Ovary (tissue), 10 donors: ENCODE measurements at places on chromosomes 3 and 15.

- no peak for DNase-seq
These were observed 52.0 kb upstream of the RYK start for GRCh38 chr3:134302674-134303073.

GRCh38 chr3:2984831-2985220 lies 125.3 kb downstream of the IL5RA start:
- no peak for DNase-seq

DNA sequence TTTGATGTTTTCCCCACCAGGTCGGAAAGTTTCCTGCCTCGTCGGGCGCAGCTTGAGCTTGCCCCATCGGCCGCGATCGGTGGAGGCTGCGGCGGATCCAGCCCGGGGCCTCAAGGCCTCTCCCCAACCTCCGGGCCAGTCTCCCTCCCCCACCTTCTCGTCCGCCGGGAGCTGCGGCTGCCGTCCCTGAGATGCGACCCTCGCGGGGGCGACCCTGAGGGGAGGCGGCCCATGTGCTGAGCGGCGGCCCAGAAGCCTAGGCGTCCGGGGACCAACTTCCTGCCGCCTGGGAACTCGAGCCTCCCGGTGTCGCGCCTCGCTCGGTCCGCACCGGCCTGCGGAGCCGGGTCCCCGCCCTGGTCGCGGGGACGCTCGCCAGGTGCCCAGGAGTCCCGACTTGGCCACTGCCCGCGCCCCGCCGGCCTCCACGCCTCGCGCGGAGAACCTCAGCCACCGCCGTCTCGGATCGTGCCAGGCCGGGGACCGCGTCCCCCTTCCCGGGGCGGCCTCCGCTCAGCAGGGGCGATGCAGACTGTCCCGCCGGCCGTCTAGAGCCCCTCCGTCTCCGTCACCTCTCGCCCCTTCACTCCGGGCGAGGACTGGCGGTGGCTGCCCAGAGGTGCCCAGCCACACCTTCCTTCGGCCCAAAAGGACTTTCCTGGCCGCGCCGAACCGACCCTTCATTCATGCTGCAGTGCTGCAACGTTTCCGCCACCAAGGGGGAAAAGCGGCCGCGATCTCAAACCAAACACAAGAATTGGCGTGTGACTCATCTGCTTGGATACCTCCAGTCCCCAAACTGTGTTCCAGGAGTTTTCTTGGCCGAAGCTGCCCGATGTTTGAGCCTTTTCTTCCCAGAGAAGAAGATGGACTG lies 656 bp downstream of the SLMAP start:
- DNase-seq = peak; percentile 60

- DNase-seq = no peak
These were observed 61.0 kb downstream of the OTOL1 start for GRCh38 chr3:161557445-161558150.

DNA sequence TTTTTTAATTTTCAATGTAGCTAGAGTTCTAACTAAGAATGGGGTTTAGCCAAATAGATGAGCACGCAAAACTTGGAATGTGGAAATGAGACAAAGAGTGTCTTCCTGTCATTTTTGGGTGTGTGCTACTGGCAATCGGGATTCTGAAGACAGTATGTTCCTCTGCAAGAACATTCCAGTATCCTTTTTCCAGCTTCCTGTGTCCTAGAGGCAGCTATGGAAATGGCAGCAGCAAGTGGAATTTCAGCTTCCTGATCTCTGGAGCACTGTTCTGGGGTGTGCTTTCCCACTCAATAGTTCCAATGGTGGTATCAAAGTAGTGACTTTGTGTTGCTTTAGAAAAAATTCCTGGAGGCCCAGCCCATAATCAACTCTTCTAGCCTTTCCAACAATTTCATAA lies 642.9 kb upstream of the KCNMB2 start:
- no peak for DNase-seq

DNA sequence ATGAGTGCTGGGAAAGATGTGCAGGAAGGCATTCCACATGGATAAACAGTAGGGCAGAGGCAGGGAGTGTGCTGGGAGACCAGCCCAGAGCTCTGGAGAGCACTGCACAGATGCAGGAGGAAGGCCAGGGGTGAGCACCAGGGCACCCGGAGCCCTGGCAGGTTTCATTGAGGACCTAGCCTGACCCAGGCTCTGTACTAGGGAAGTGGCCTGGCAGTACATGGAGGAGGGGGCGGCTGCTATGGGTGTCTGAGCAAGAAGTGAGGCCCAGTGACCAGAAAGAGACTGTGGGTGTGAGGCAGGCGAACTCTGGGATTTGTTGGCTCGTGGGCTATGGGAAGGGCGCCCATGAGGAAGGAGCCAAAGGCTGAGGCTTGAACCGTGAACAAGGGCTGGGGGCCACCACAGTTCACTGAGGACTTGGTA lies 139.1 kb downstream of the DNAJB8 start:
- DNase-seq = no peak

DNA sequence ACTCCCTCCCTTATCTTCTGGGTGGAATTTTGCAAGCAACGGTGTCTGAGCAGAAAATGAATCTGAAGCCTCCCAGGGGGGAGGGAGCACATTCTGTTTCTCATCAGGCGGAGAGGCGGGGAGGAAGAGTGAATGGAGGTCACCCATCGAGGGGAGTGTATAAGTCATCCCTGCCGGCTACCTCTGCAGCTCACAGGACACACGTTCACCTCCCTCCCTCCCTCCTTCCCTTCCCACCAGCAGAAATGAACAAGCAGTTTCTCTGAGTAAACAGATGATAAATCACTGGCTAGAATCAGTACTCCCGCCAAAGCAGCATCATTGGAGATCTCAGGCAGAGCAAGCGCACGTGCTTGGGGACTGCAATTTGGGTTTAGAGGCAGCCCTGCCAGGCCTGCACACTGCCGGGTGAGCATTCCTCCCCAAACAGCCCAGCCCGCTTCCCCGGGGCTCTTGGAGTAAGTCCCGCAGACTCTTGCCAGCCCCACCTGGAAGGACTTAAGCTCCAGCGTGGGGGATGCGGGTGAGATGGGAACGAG lies 38.3 kb downstream of the CPN2 start:
- DNase-seq = peak; percentile 88

DNA sequence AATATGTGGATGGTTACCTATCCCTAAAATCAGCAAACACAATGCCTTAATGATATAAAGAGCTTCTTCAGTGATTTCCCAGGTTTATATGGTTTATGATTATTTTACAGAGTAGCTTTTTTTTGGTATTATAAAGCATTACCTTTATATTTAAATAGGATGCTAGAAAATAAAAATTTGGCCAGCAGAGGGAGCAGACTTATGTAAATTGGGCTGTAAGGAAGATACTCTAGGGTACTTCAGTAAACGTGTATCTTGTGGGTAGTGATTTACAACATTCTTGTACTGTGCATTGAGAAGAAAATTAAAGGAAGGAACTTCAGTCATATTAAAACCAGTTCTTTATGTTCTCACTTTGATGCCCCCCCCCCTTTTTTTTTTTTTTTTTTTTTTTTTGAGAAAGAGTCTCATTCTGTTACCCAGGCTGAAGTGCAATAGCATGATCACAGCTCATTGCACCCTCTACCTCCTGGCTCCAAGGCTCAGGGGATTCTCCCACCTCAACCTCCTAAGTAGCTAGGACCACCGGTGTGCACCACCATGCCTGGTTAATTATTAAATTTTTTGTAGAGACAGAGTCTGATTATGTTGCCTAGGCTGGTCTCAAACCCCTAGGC lies 167.9 kb downstream of the BBX start:
- no peak for DNase-seq
